Brain pericyte (primary cell): ENCODE measurements at places on chromosomes 12 and 14.

GRCh38 chr14:78425330-78425729 lies 255.2 kb downstream of the NRXN3 start:
- DNase-seq, result no peak

GRCh38 chr12:2054091-2055018 lies 1.6 kb downstream of the CACNA1C start:
- DNase-seq, result no peak

- no peak for DNase-seq
These were observed 42.2 kb downstream of the JAG2 start for GRCh38 chr14:105126126-105126980.

DNA sequence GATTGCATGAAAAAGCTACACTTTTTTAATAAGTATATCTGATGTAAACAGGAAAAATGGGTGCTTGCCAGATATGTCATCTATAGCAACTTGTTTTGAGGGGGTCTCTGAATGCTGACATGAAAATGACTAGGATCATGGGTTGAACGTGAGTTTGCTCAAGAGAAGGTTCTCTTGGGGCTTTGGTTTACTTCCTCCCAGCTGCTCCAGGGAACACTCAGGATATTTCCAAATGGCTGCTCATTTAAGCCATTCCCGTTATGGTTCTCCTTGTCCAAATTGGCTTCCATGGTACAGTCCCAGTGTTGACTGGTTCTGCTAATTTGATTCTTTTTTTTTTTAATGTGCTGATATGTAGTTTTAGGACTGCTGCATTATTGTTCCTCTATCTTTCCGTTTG lies 118.3 kb downstream of the ETV6 start:
- DNase-seq, result no peak
